ENCODE measurements at places on chromosomes 1 and 21.

GRCh38 chr1:182817802-182818201, 21.3 kb upstream of the DHX9 start:
- no peak for DNase-seq

GRCh38 chr1:235407419-235407818, 40.2 kb downstream of the TBCE start:
- no peak for DNase-seq

GRCh38 chr1:71438626-71439025, 357.8 kb upstream of the ZRANB2 start:
- DNase-seq: no peak

- DNase-seq: no peak
Observed at GRCh38 chr1:12417389-12417788, 187.6 kb downstream of the VPS13D start.

DNA sequence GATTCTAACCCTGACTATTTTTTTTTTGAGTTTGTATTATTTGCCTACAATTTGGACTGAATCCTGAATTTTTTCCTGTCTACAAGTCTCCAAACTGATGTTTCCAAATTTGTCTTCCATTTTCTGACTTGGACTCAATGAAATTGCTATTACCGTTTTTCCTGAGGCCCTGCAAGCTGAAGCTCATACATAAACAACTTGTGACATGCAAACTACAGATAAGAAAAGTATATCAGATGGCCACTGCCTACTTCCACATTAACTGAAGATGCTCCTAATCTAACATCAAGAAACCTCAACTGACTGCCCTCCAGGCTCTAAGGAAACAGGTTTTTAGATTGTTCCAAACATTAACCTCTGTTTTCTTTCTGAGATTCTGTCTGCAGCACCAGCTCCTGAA, 51.1 kb upstream of the KLHDC7A start:
- DNase-seq: no peak

GRCh38 chr1:15254559-15254958, 7.5 kb downstream of the FHAD1 start:
- no peak for DNase-seq

DNA sequence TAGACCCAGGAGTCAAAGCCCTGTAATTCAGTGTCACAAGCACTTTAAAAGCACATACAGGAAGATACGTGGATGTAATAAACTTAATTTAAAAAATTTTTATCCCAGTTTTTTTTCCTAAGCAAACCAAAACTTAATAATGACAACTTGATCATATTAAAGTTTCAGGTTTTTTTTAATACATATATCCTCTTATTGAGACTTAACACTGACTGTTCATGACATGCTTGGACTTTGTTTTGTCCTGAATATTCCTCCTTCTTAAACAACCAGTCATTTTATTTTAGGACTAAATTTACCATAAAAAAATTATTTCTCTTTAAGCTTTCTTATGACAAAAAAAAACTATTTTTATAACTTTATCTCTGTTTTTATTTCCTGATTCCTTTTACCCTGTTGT, 64.1 kb downstream of the WDR4 start:
- no peak for DNase-seq

- no peak for DNase-seq
Observed at GRCh38 chr1:94115254-94115899, 5.6 kb downstream of the ABCA4 start.

GRCh38 chr1:151406176-151406575, 6.8 kb downstream of the PSMB4 start:
- DNase-seq: no peak

GRCh38 chr1:95627244-95627643, 393.2 kb downstream of the RWDD3 start:
- DNase-seq: no peak

- no peak for DNase-seq
Observed at GRCh38 chr1:44262816-44263567, 49.7 kb downstream of the DMAP1 start.

DNA sequence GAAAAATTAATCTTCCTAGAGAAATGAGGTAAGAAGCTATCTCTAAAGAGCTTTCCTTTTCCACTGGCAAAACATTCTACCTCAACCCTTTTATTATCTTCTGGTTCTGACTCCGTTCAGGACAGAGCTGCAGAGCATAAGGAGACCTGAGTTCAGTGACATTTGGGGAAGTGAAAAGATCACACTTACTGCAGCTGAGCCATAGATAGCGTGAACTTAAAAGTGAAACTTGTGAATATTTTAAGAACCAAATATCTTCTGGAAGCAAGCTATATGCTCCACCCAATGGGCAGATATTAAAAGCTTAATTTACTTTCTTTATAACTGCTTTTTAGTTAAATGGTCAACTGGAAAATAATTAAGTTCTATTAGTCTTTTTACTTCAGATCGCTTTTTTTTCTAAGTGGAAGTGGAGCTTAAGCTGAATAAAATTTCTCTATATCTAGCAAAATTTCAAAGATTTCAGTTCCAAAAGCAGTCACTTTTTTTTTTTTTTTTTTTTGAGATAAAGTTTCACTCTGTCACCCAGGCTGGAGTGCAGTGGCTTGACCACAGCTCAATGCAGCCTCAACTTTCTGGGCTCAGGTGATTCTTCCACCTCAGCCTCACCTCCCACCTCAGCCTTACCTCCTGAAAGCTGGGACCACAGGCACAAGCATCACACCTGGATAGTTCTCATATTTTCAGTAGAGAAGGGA, 11.9 kb downstream of the PTPN22 start:
- DNase-seq: no peak

DNA sequence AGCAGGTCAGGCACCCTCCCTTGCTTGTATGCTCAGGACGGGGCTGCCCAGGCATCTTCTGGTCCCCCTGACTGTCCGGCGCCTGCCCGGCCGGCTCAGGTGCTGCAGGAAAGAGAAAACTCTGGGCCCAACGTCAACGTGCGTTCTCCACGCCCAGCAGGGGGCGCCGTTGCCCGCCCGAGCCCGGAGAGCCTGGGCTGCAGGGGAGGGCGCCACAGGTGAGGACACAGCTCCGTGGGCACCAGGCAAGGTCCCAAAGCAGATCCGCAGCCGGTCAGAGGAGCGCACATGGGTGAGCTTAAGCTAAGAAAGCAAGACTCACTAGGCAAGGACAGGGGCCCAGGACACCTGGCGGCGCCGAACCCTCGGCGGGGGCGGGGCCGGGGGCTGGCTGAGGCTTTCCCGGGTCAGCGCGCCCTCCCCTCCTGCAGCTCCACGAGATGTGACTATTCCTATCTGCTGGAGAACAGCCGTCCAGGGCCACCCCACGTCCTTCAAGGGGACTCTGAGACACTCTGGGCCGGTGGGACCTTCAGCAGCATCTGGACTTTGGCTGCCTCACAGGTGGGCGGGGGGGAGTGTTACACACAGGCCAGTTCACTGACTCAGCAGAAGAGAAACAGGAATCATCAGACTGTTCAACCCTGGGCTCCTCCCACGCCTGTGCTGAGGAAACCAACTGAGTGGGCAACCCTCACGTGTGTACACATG, 29.3 kb downstream of the KRTAP10-1 start:
- peak; percentile 71 for DNase-seq

GRCh38 chr1:94418664-94419655, 771 bp downstream of the ABCD3 start:
- DNase-seq: no peak

- DNase-seq: no peak
Observed at GRCh38 chr1:15001317-15001915, 152.1 kb upstream of the TMEM51 start.

- no peak for DNase-seq
Observed at GRCh38 chr21:34166468-34166867, 93.1 kb downstream of the MRPS6 start.

- DNase-seq: no peak
Observed at GRCh38 chr1:75172556-75172955, 38.4 kb downstream of the LHX8 start.

- DNase-seq: no peak
Observed at GRCh38 chr1:157249326-157249725, 111.1 kb upstream of the ETV3 start.

GRCh38 chr21:43866659-43867331, 1.8 kb downstream of the AGPAT3 start:
- peak; percentile 45 for DNase-seq

Measured in activated CD4-positive, alpha-beta T cell treated with anti-CD3 and anti-CD28 coated beads, Interleukin-2, amount 50 U/mL, for 4 hours (primary cell).